Amniotic epithelial cell (primary cell): ENCODE measurements at places on chromosomes 3 and 15.

GRCh38 chr15:56553486-56553885, 88.5 kb upstream of the MNS1 start:
- DNase-seq: no peak

DNA sequence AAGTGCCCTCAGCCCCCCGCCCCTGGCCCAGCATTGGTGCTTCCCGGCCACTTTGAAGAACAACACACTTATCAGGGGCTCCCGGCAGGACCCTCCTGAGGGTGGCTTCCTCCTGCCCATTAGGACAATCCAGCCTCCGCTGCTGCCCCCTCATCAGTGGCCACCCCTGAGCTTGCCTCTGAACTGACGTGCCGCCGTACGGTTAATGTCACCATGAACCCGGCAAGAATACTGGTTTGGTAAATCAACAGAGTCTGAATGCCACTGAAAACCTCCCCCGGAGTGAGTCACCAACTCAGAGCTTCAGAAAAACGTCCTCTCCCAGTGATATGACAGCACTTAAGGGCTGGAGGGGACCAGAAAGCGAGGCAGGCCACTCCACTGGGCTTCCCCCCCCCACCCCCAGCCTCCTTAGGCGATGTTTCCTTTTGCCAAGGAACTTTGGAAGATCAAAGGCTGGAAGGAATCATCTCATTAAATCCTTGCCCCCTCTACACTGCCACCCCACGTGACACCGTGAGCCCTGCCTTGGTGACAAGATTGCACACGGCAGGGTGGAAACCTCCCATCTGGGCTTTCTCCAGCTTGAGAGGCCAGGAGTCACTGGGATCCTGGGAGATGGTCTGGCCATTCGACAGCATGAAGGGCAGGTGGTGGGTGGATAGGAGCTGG, 142.1 kb downstream of the NUP210 start:
- DNase-seq: no peak

DNA sequence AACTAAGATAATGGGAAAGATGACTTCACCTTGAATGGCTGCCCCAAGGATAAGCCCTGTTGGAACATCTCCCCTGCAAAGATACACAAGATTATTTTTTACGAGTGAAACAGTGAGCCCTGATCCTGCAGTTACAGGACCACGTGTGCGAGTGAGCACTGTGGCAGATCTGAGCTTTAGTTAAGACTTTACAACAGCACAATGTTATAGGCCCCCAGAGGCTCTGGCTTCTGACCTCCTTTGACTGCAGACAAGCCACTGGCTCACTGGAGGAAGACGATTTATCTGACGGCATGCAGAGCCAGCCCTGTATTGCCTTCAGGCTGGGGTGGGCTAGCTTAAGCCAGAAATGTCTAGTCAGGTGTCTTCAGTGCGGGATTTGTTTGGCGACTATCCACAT, 174.4 kb downstream of the ARRDC4 start:
- no peak for DNase-seq

GRCh38 chr3:86782866-86783265, 208.1 kb downstream of the VGLL3 start:
- no peak for DNase-seq

- DNase-seq: no peak
Measured at GRCh38 chr3:33839283-33839682, 40.9 kb downstream of the PDCD6IP start.

- peak; percentile 8 for DNase-seq
Measured at GRCh38 chr3:18098960-18099587, 326.1 kb downstream of the SATB1 start.

- DNase-seq: no peak
Measured at GRCh38 chr3:16875876-16876550, 8.7 kb upstream of the PLCL2 start.
